ENCODE measurements at places on chromosomes 12 and 14.

DNA sequence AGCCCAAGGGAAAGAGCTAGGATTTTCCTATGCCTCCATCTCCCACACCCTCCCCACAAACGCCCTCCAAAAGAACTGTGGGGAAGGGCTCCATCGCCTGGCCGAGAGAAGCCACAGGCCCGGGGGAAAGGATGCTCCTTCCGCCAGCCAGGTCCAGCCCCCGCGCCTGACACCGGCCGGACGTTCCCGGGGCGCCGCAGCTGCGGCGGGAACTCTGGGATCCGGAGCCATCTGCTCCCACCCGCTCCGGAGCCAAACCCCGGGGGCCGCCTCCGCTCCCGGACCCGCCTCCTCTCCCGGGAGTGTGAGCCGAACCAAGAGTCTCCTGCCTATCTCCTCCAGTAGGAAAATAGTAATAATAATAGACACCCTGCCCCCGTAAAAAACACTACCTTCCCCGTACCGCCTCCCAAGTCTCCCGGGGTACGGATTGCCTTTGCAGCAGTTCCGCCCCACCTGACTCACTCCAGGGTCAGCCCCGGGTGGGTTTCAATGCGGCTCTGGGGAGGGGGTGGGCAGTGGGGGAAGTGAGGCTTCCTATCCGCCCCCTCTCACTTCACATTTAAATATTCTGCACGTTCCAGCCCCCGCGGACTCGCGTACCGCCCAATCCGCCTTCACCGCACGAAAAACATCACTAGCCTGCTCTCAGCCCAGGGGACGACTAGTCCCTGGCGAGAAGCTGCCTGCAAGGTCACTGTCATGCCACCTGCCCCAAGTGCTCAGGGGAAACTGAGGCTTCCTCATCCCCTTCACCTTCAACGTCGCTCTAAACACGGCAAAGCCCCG is 2.4 kb downstream of the AGAP2 start:
- no peak for DNase-seq

GRCh38 chr12:7327918-7328317 is 24.0 kb downstream of the ACSM4 start:
- no peak for DNase-seq

DNA sequence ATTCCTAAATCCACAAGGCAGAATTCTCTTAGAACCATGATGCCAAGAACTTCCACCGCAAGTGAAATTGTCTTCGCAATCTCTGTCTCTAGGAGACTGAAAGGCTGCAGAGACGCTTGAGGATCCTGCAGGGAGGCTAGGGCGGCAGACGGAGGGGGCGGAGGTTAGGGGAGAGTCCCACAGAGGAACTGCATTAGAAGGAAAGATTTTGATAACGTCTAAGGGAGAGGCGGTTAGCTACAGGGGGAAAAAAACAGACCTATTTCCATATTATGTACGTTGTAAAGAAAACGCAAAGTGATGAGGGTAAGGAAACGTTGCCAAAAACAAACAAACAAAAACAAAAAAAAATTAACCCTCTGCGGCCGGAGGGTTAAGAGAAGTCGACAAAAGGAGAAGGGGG is 595 bp downstream of the KLHL28 start:
- DNase-seq, result peak; percentile 32

- DNase-seq, result no peak
Observed at GRCh38 chr12:67969134-67969802, 20.0 kb upstream of the IFNG-AS1 start.

All from NCI-H187 (cell line).